ENCODE measurements at places on chromosomes 3 and 15. TPM values are rescaled to one million over a fixed set of nuclear protein-coding genes. Genes with fewer than 3 reads are reported as not detected.

The HIGD2B gene
- total RNA-seq = not detected

The PPM1L gene
- 1.7 TPM for total RNA-seq

The HESX1 gene
- 0.66 TPM for total RNA-seq

The ELP6 gene
- 33.5 TPM for total RNA-seq

The P2RY13 gene
- not detected for total RNA-seq

The ONECUT1 gene
- not detected for total RNA-seq

DNA sequence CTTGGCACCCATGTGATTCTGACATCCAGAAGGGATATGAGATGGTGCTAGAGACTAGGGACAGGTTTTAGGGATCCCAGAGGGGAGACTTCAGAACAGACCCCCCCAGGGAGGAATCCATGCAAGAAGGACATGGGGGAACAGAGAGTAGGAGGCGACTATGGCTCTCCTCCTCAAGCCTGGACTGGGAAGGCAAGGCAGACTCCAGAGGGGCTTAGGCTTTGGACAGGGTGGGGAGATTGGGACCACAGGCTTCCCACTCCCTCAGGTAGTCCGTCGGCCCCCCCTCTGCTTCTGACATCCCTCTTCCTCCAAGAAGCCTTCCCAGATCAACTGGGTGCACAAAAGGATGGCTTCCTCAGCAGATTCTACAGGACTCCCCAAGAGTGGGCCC is 3.0 kb upstream of the VIPR1 start:
- no peak for DNase-seq
- H3K4me3 ChIP-seq = no peak overlapping the region
- no peak overlapping the region for H3K27ac ChIP-seq
- peaks cover 21% of the 10 kb centered on the region for H3K4me1 ChIP-seq

- no peak overlapping the region for H3K27ac ChIP-seq
- no peak overlapping the region for H3K4me3 ChIP-seq
- H3K4me1 ChIP-seq = no peaks in the 10 kb centered on the region
- no peaks in the 10 kb centered on the region for H3K27me3 ChIP-seq
Measured at GRCh38 chr3:32374788-32375595, 16.7 kb upstream of the CMTM7 start.

DNA sequence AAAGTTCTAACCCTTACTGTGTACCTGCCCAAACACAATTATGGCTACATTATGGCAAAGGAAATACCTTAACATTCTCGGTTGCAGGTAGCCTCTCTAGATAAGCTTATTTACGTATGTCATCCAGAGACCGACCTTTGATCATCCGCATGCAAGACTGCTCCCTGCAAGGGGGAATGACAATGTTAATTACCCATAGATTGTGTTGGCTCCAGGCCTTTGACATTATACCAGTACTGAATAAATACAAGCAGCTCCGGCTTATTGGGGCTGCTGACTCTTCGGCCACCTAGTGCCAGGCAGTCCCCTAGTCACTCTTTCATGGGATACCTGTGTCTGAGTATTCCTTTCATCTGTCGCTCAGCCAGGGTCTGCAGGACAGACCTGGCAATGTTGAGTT is 223.5 kb downstream of the DTWD1 start:
- no peak for DNase-seq
- H3K36me3 ChIP-seq = peaks cover under 1% of the 10 kb centered on the region

DNA sequence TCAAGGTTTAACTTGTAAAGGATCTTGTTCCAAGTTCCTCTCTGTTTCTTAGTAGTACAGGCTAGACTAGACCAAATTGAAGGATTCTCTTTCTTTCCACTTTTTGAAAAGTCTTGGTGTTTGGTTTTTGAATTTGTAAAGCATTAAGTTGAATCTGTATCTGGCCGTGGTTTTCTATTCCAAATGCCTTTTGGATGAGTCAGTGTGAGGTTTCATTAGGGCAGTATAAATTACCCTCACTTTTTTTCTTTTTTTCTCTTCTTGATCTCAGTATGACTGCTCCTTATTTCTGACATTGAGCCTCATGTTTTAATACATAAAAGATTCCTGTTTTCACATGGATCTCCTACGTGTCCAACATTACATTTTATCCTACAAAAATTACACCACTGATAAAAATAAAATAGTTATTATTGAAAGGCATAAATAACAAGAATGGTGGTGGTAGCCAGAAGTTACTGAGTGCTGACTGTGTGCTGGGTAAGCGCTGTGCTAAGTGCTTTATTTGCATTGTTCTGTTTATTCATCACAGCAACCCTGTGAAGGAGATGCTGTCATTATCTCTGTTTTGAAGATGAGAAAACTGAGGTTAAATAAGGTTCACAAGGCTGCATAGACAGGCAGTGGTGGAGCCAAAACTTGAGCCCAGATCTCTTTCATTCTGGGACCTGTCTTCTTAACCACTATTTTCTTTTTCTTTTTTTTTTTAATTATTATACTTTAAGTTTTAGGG is 48.3 kb downstream of the MITF start:
- peaks cover 46% of the 10 kb centered on the region for H3K4me1 ChIP-seq
- no peaks in the 10 kb centered on the region for H3K36me3 ChIP-seq
- DNase-seq = peak; percentile 56
- H3K27ac ChIP-seq = peak overlapping the region; percentile 63
- no peaks in the 10 kb centered on the region for H3K27me3 ChIP-seq

GRCh38 chr3:158659454-158660237 is 12.8 kb downstream of the LXN start:
- H3K36me3 ChIP-seq = peaks cover 48% of the 10 kb centered on the region
- DNase-seq = peak; percentile 74
- no peak overlapping the region for H3K27ac ChIP-seq

GRCh38 chr3:107416886-107417285 is 39.6 kb downstream of the CCDC54 start:
- no peaks in the 10 kb centered on the region for H3K27me3 ChIP-seq
- no peaks in the 10 kb centered on the region for H3K36me3 ChIP-seq
- peaks cover 32% of the 10 kb centered on the region for H3K4me1 ChIP-seq
- H3K4me3 ChIP-seq = no peak overlapping the region
- DNase-seq = peak; percentile 38
- peak overlapping the region; percentile 86 for H3K27ac ChIP-seq

DNA sequence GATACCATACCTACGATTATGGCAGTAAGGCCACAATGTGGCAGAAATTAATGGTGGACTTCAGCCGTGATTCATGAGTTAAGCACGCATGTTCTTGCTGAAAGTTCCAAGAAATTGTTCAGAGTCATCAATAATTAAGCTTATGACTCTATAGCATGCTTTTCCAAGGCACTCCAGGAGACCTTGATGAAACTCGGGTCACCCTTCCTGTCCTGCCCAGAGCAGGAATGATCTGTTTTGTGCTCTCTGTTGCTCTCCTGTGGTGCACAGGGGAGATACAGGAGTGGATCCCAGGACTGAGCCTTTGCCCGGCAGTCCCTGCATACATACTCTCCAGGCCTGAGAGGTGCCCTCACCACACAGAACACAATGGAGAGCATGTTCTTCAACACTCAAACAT is 141.6 kb upstream of the SLC2A2 start:
- no peak overlapping the region for H3K27ac ChIP-seq
- no peaks in the 10 kb centered on the region for H3K27me3 ChIP-seq
- no peaks in the 10 kb centered on the region for H3K36me3 ChIP-seq
- H3K4me3 ChIP-seq = no peak overlapping the region
- DNase-seq = peak; percentile 51
- peaks cover 10% of the 10 kb centered on the region for H3K4me1 ChIP-seq

- H3K4me1 ChIP-seq = no peaks in the 10 kb centered on the region
- no peak overlapping the region for H3K4me3 ChIP-seq
- H3K27ac ChIP-seq = no peak overlapping the region
- no peak for DNase-seq
- H3K27me3 ChIP-seq = no peaks in the 10 kb centered on the region
Measured at GRCh38 chr3:48135552-48136495, 52.4 kb downstream of the CDC25A start.

DNA sequence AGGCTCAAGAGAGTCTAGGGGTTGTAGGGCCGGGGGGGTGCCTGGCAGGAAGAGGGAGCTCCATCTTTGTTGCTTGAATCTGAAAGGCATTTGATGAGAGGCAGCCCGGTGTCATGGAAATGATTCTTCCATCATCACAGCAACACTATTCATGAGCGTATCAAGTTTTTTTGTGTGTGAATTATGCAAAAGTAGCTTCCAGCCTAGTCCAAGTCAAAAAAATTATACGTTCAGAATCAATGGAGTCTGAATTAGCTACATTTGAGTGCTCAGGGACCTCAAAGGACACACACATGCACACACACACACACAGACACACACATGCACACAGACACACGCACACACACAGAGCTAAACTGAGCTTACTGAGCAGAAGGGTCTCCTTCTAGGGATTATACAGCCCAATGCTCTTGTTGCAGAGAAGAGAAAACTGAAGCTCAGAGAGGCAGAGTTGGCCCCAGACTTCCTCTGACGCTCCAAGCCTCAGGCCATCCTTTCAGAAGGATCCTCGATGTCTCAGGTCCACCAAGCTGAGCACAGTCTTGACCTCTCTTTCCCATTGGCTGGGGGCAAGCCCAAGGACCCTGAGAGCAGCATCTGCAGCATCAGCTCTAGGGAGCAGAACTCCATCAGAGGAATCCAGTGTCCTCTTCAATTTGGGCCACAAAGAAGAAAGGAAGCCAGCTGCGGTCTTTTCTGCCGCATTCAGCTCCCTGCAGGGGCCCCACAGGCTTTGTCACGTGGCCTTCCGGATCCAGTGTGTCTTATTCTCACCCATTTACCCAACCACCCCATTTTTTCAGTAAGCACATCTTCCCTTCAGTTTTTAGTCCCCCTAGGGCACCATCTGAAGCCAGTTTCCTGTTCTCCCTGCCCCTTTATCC is 228.0 kb downstream of the UACA start:
- H3K36me3 ChIP-seq = no peaks in the 10 kb centered on the region
- no peak for DNase-seq
- no peak overlapping the region for H3K4me3 ChIP-seq

GRCh38 chr3:14455571-14456317 is 53.3 kb downstream of the SLC6A6 start:
- H3K4me1 ChIP-seq = peaks cover 24% of the 10 kb centered on the region
- H3K27ac ChIP-seq = no peak overlapping the region
- H3K4me3 ChIP-seq = no peak overlapping the region
- H3K27me3 ChIP-seq = no peaks in the 10 kb centered on the region
- no peak for DNase-seq

- no peaks in the 10 kb centered on the region for H3K36me3 ChIP-seq
- no peaks in the 10 kb centered on the region for H3K27me3 ChIP-seq
- peak; percentile 69 for DNase-seq
- peak overlapping the region; percentile 72 for H3K27ac ChIP-seq
- H3K4me1 ChIP-seq = no peaks in the 10 kb centered on the region
- H3K4me3 ChIP-seq = no peak overlapping the region
Measured at GRCh38 chr3:131260525-131260924, 121.0 kb upstream of the NUDT16 start.

GRCh38 chr15:31098491-31098917 is 3.0 kb downstream of the TRPM1 start:
- H3K4me1 ChIP-seq = no peaks in the 10 kb centered on the region
- peaks cover 25% of the 10 kb centered on the region for H3K27me3 ChIP-seq
- no peaks in the 10 kb centered on the region for H3K36me3 ChIP-seq
- DNase-seq = no peak
- no peak overlapping the region for H3K4me3 ChIP-seq

- no peaks in the 10 kb centered on the region for H3K27me3 ChIP-seq
- no peak overlapping the region for H3K4me3 ChIP-seq
- H3K36me3 ChIP-seq = no peaks in the 10 kb centered on the region
- no peak overlapping the region for H3K27ac ChIP-seq
- DNase-seq = peak; percentile 47
- peaks cover 8% of the 10 kb centered on the region for H3K4me1 ChIP-seq
Measured at GRCh38 chr3:41710646-41711388, 251.1 kb downstream of the ULK4 start.
